ENCODE measurements at places on chromosomes 2 and 18. TPM values are rescaled to one million over a fixed set of nuclear protein-coding genes. Genes with fewer than 3 reads are reported as not detected.
A peak's percentile ranks its signal among the peaks of the same experiment; 100 is the strongest.

DNA sequence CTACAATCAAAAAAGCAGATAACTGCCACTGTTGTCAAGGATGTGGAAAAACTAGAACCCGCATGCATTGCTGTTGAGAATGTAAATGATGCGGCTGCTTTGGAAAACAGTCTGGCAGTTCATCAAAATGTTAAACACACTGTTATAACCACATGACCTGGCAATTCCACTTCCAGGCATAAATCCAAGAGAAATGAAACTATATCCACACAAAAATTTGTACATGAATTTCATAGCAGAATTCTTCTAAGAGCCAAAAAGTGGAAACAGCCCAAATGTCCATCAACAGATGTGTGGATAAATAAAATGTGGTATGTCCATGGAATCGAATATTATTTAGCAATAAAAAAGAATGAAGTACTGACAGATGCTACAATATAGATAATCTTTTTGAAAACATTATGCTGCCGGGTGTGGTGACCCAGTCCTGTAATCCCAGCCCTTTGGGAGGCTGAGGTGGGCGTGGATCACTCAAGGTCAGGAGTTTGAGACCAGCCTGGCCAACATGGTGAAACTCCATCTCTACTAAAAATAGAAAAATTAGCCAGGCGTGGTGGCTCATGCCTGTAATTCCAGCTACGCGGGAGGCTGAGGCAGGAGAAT, 32.0 kb downstream of the ERCC3 start:
- H3K4me3 ChIP-seq: no peak overlapping the region
- H3K36me3 ChIP-seq: peaks cover 65% of the 10 kb centered on the region
- no peak overlapping the region for H3K27ac ChIP-seq
- peaks cover 1% of the 10 kb centered on the region for H3K4me1 ChIP-seq
- no peaks in the 10 kb centered on the region for H3K27me3 ChIP-seq
- no peak for DNase-seq

CGREF1 gene
- 0.61 TPM for total RNA-seq

GALNT14 gene
- not detected for total RNA-seq

CLEC4F gene
- total RNA-seq: not detected

TLX2 gene
- total RNA-seq: 0.44 TPM

GKN1 gene
- not detected for total RNA-seq

GRCh38 chr2:23551875-23552274, 166.9 kb downstream of the KLHL29 start:
- H3K27ac ChIP-seq: peak overlapping the region; percentile 50
- no peaks in the 10 kb centered on the region for H3K36me3 ChIP-seq
- no peaks in the 10 kb centered on the region for H3K27me3 ChIP-seq
- H3K4me1 ChIP-seq: peaks cover 23% of the 10 kb centered on the region
- DNase-seq: peak; percentile 26

DNA sequence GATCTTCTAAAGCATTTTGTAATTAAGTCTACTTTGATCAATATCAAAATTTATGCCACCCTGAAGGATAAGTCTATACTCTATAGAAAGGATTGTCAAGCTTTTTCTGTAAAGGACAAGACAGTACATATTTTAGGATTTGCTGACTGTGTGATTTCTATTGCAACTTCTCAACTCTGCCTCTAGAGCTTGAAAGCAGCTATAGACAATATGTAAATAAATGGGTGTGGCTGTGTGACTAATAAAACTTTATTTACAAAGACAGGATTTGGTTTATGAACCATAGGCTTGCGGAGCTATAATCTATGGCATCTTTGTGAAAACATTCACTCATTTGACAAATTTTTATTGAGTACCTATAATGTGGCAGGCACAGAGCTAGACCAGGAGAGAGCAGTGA, 18.4 kb downstream of the UPP2 start:
- no peak for DNase-seq
- H3K27me3 ChIP-seq: no peaks in the 10 kb centered on the region
- H3K4me1 ChIP-seq: no peaks in the 10 kb centered on the region
- H3K4me3 ChIP-seq: no peak overlapping the region
- no peak overlapping the region for H3K27ac ChIP-seq

GRCh38 chr2:9310798-9311197, 104.2 kb downstream of the ASAP2 start:
- DNase-seq: no peak
- H3K4me3 ChIP-seq: no peak overlapping the region
- no peaks in the 10 kb centered on the region for H3K36me3 ChIP-seq
- H3K4me1 ChIP-seq: peaks cover 1% of the 10 kb centered on the region
- H3K27me3 ChIP-seq: peaks cover 2% of the 10 kb centered on the region

UGT1A4 gene
- not detected for total RNA-seq

COL5A2 gene
- total RNA-seq: 2.6 TPM

HAT1 gene
- 77.3 TPM for total RNA-seq

GRCh38 chr2:57936216-57936615, 110.4 kb upstream of the VRK2 start:
- no peak for DNase-seq
- H3K36me3 ChIP-seq: peaks cover 6% of the 10 kb centered on the region
- no peaks in the 10 kb centered on the region for H3K27me3 ChIP-seq

DNA sequence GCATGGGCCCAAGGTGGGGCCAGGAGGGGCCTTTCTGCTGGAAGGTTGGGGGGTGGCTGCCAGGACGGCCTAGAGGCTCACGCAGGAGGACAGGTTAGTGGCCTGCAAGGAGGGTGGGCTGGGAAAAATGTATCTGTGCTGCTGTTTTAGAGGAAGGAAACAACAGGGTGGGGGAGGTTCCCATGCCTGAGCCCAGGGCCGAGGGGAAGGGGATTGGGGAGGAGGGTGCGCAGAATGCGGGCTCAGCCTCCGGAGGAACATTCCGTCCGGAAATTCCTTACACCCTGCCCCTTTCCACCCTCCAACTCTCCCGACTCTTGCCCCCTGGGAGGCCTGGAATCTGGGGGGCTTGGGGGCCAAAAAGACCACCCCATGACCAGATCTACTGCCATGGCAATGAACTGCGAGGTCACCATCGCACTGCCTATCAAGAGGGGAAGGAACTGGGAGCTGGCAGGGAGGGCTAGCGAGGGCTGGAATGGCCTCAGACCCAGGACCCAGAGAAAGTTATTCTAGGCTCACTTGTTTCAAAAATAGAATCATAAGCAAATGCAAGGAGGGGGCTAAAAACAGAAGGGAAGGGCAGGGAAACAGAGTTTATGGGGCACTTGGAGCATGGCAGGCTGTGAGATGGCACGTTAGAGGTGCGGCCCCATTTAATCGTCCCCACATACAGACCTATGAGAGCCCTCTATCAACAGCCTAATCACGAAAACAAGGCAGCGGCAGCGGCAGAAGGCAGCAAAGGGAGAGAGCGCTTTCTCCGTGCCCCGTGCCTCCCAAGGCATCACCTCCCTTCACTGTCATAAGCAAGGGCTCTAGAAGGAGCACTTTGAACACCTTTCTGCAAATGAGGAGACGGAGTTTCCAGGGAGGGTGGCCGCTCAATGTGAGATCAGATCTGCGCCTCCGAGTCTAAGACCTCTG, 90.4 kb downstream of the TNS1 start:
- no peak for DNase-seq
- H3K27me3 ChIP-seq: peaks cover 7% of the 10 kb centered on the region
- H3K4me1 ChIP-seq: no peaks in the 10 kb centered on the region

- H3K4me1 ChIP-seq: peaks cover 89% of the 10 kb centered on the region
- peaks cover 20% of the 10 kb centered on the region for H3K36me3 ChIP-seq
- H3K27ac ChIP-seq: peak overlapping the region; percentile 89
Measured at GRCh38 chr2:239327536-239328350, 73.1 kb downstream of the HDAC4 start.

DNA sequence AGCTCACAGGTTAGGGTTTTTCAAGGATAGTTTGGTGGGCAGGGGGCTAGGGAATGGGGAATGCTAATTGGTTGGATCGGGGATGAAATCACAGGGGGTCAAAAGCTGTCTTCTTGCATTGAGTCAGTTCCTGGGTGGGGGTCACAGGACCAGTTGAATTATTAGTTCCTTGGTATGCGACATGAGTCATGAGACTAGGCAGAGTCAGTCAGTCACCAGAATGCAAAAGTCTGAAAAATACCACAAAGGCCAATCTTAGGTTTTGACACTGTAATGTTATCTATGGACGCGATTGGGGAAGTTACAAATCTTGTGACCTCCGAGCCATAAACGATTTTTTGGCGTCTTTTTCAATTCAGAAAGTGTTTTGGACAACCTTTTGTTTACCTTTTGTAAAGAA, 101.2 kb downstream of the ZNF519 start:
- H3K4me3 ChIP-seq: no peak overlapping the region
- H3K27me3 ChIP-seq: no peaks in the 10 kb centered on the region
- no peak overlapping the region for H3K27ac ChIP-seq
- H3K36me3 ChIP-seq: no peaks in the 10 kb centered on the region
- H3K4me1 ChIP-seq: no peaks in the 10 kb centered on the region
- no peak for DNase-seq

DNA sequence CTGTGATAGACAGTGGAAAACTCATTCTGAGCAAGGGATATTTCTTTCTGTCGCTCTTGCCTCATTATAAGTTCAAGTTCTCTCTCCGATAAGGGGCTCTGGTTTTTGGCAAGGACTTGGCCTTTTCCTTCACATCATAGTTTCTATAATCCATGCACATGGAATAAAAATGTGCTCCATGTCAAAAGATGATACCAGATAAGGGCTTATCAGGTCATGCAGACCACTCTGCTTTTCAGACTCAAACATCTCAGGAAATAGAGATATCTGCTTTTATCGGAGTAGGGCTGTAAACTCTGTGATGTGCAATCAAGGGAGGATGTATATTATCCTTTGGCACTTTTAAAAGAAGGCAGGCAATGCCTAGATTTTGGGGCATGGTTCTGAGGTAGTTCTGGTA, 45.0 kb upstream of the DARS1 start:
- H3K27ac ChIP-seq: no peak overlapping the region
- H3K4me3 ChIP-seq: no peak overlapping the region
- peaks cover 13% of the 10 kb centered on the region for H3K4me1 ChIP-seq
- no peak for DNase-seq
- peaks cover 10% of the 10 kb centered on the region for H3K27me3 ChIP-seq

Data from activated CD8-positive, alpha-beta T cell treated with anti-CD3 and anti-CD28 coated beads, Interleukin-2, amount 10 ng/mL, durations not matched to agents 7 days and 5 days (primary cell).